ENCODE measurements at places on chromosomes 13 and 19.
A peak's percentile ranks its signal among the peaks of the same experiment; 100 is the strongest.

DNA sequence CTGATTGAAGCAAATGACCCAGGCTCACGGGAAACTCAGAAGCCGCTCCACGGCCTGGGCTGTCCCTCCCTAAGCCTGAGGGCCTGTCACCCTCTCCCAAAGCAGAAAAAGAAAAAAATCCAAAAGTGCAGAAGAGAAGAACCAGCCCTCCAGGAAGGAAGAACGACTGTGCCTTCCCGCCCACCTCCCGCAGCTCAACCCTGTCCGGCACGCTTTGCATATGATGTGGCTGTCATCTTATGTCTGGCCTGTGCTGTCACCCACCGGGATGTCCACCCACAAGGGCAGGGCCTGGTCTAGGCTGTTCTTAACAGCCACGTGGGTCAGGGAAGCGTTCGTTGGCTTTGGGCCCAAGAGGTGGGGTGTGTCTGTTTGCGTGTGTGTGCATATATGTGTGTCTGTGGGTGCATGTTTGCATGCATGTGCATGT is 13.7 kb downstream of the ZBTB7A start:
- DNase-seq: no peak

- DNase-seq: no peak
Observed at GRCh38 chr19:7637374-7638256, 705 bp downstream of the STXBP2 start.

- DNase-seq: peak; percentile 34
Observed at GRCh38 chr13:24997367-24997967, 98.5 kb upstream of the PABPC3 start.

DNA sequence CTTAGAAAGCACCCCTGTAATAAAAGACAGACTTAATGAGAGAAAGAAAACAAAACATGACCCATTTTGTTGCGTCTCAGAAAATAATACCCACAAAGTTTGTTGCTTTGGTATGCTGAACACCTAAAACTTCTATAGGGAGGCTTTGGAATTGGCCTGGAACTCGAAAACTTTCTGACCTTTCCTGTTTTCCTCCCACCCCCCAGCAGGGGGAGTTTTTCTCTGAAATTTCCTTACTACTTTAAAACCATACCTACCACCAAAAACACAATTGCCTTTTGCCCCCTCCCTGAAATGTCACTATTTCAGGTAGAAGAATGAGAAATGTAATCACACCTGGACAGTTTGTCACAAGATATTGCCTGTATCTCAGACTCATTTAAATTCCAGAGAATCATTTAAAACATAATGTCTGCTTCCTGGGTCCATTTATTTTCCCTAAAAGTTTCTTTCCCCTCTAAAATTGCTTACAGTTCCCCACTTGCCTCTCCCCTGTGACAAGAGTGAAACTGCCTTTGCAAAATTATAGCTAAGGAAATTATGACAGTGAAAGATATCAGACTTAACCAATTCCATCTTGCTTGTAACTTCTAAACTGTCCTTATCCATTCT is 2700.2 kb downstream of the PCDH9 start:
- no peak for DNase-seq

DNA sequence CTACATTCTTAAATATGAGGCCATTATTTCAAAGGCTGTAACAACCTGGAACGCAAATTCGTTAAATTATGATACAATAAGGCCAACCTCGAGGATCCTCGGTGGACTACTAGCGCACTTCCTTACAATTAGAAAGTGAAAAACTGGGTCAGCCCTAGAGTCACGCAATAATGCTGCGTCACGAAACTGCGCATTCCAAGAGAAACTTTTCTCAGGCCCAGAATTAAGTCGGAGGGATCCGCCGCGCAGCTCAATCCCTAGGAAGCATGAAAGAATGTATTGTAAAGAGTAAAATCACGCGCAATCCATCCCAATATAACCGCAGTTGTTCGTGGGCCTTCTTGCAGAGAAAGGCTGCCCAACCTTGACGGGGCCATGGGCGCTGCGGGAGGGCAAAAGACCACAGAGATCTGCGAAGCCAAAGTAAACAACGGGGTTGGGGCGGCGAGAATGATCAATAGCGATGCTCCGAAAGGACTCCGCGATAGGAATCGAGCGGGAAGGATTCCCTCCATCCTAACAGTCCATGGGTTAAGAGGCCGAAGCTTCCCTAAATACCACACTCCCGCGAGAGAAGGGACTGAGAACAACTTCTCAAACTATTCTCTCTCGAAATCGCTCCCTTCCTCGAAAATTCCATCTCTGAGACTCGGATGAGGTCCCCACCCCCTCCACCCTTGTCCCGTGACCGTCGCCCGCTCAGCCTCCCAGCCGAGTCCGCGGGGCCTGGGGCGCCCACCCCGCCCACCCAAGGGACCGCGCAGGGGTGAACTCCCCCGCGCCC is 564 bp downstream of the SPART start:
- DNase-seq: no peak

- peak; percentile 51 for DNase-seq
Observed at GRCh38 chr19:7925171-7925851, 624 bp downstream of the CTXN1 start.

GRCh38 chr19:10568062-10568825 is 535 bp downstream of the CDKN2D start:
- no peak for DNase-seq

DNA sequence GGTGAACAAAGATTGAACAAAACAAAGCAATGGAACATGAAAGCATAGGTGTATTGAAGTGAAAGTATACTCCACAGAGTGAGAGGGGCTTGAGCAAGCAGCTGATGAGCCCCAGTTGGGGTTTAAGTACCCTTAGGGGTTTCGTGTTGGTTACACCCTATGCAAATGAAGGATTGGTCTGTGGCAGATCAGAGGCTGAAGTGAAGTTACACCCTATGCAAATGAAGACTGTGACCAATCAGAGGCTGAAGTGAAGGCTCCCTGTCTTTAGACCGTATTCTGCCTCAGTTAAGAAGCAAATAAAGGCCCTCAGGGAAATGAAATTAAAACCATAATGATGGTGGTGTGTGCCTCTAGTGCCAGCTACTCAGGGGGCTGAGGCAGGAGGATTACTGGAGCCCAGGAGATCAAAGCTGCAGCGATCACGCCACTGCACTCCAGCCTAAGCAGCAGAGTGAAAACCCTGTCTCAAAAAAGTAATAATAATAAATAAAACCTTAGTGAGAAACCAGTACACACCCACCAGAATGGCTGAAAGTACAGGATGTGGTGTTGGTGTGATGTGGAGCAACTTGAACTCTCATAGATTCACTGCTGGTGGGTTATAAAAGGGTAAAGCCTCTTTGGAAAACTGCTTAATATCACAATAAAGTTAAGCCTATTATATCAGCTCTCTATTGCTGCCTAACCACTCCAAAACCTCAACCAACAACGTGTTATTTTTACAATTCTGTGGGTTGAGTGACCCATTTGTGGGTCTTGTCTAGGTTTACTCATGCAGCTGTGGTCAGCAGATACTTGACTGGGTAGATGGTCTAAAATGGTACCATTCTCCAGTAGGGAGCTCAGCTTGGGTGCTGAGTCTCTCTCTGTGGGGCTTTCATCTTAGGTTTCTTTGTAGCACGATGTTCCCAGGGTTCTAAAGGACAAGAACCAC is 12.8 kb upstream of the UPF3A start:
- DNase-seq: no peak

- peak; percentile 71 for DNase-seq
Observed at GRCh38 chr13:26488236-26489003, 69.1 kb upstream of the WASF3 start.

- DNase-seq: no peak
Observed at GRCh38 chr19:14761607-14762006, 16.8 kb downstream of the ADGRE2 start.

GRCh38 chr13:93158565-93158964 is 68.0 kb upstream of the GPC6 start:
- DNase-seq: no peak

- no peak for DNase-seq
Observed at GRCh38 chr13:65112531-65112941, 2117.6 kb downstream of the PCDH9 start.

DNA sequence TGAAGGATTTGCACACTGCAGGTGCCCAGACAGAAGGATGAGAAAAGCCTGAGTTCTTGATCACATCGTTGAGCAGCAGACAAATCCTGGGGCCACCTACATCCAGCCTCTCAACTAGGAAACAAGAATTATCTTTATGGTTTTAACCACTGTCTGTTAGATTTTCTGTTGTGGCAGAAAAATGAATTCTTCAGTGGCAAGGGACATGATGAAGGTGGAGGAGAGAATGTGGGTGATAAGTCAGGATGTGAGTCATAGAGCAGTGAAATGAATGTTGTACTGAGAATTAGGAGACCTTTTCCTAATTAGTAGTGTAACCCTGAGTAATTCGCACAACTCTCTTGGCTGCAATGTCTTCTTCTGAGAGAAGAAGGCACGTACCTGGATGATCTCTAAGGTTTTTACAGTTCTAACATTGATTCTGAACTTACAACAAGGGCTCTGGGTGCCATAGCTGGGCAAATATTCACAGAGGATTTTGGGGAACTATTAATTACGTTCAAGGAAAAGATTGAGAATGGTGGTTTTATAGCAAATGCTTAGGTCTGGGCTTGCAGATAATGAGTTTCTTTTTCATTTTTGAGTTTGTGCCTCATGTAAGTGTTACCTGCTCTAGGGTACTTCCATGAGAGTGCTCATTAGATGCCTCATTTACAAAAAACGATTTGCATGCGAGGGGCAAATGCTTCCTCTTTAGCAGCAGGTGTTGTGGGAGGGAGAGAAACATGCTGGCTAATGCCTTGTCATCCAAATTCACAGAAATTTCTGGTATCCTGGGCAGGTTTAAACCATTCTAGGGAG is 111.0 kb upstream of the KL start:
- no peak for DNase-seq

Data from NCI-H1694 treated with DMSO at 0.1 percent for 48 hours (cell line).